ENCODE measurements at places on chromosomes 4 and X.

DNA sequence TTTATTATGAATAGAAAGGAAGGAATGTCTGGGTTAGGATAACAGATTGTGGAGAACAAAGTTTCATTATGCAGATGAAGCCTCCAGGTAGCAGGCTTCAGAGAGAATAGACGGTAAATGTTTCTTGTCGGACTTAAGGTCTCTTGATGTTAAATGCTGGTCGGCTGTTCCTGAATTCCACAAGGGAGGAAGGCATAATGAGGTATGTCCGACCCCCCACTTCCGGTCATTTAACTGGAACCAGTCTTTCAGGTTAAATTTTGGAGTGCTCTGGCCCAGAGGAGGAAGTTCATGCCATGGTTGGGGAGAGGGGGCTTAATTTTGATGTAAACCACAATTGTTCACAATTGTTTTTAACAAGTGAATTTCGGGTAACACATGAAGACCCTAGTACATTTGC, 158.1 kb upstream of the VCX3A start:
- DNase-seq, result no peak

GRCh38 chr4:26510334-26510964, 20.2 kb upstream of the CCKAR start:
- peak; percentile 24 for DNase-seq

- DNase-seq, result peak; percentile 66
These were observed 85.4 kb downstream of the FRMPD4 start for GRCh38 chrX:12223650-12224049.

DNA sequence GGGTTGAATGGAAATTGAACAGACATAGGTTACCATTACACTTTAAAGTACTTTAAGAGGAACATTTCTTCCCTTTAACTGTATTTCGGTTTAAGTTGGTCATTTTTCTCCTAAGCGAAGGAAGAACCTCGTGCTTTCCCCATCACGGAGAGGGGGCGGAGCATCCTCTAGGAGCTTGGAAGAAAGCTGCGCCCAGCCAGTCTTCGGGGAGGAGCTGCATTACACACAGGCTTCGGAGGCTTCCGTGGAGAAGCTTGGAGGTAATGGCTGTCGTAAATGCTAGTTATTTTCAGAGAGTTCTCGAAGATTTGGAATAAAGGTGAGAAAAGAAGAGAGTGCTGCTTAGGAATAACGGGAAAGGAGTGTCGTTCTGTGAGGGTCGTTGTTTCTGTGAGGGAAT, at the start of gene PWWP3B:
Gene PWWP3B (plus strand): TSS at position 199 of the 400 bp plus-strand sequence. CDS start 37,128 bp downstream, outside the sequence.
- DNase-seq, result no peak

GRCh38 chrX:1292575-1293290, 24.1 kb downstream of the CSF2RA start:
- no peak for DNase-seq

GRCh38 chr4:41132055-41132683, 82.2 kb downstream of the APBB2 start:
- DNase-seq, result no peak

DNA sequence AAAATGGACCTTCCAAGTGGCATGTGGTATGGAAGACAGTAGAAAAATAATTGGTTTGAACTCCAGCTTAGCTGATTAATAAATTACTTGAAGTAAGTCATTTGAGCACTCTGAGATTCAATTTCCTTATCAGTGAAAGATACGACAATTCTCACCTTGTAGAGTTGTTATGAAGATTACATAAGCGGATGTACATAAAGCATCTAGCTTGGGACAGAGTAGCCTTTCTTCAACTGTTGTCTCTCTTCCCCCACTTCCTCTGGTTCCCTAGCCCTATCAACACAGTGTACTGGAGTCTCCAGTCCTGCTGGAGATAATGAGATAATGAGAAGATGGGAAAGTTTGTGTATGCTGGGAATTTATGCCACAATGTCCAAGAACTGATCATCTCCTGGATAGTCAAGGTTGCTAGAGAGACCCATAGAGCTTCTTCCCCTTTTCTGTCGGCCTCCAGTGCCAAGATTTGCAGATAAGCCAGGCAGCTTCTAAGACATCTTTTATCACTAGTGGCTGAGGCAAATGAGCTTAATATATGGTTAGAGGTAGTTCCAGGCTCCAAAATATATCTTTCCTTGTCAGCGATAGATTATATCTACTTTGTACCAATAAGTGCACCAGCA, 33.9 kb downstream of the VSIG4 start:
- DNase-seq, result no peak

DNA sequence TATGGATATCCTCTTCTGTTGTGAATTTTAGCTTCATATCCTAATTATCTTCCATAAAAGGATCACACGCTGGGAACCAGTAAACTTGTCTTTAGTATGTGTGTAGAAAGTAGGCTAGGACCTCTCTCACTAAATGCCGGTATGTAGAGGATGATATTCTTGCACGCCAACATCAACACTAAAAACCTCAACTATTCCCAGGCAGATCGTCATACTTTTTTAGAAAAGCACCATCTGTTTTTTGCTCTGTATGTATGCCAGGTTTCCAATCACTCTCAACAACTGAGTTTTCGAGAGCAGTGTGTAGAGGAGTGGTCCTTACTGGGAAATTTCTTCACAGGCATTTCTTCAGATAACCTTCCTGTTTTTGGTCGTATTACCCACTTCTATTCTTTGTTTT, 283.6 kb downstream of the GALNTL6 start:
- DNase-seq, result peak; percentile 6

DNA sequence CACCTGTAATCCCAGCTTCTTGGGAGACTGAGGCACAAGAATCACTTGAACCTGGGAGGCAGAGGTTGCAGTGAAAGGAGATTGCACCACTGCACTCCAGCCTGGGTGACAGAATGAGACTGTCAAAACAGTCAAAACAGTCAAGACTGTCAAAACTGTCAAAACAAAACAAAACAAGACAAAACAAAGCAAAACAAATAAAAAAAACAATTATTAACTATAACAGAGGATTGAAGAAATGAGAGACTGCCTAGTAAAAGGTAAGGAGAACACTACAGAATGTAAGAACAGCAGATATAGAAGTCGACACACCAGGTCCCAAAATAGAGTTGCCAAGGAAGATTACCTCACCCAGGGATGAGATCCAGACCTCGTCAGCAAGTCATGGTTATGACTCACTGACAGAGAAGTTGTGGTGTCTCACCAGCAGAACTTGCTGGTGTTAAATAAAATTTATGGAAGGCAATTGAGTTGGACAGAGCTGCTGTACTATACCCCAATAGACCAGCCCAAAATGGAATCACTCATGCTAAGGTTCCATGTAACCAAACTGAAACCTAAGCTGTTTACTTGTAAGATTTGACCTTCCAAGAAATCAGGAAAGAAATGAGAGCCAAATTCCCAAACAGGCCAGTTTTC, 32.1 kb upstream of the GK start:
- DNase-seq, result peak; percentile 90

DNA sequence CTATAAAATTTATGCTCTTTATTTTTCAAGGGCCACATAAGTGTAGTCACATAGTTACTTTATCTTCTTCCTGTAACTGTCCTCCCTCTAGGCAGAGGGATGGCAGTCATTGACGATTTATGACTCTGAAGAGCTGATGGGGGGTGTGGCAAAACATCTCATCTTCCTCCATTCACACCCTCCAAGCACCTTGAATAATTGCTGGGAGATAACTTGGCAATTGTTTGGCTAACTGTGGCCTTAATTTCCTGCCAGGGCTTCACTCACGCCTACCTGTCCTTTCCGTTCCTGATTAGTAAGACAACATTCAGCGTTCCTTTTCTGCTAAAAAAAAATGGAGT, 329.2 kb downstream of the ARHGAP10 start:
- DNase-seq, result no peak

DNA sequence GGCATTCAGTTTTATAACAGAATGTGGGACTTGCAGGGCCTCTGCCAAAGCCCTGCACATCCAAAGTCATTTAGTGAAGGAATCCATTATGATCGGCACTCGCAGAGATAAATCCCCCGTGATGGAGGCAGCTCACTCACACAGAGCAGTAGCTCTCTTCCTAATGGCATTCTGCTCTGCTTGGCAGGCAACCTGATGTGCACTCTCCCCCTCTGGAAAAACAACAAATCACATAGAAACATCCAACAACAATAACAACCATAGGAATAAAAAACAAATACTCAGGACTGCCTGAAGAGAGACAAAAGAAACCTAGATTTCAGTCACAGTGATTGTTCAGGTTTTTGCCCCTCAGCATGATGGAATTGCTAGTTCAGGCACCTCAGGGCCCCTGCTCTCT, 59.7 kb downstream of the NAA11 start:
- DNase-seq, result no peak

- DNase-seq, result peak; percentile 91
These were observed 319.0 kb downstream of the STK32B start for GRCh38 chr4:5370286-5370685.

GRCh38 chr4:185700630-185701029, 111.4 kb downstream of the SORBS2 start:
- DNase-seq, result peak; percentile 7

DNA sequence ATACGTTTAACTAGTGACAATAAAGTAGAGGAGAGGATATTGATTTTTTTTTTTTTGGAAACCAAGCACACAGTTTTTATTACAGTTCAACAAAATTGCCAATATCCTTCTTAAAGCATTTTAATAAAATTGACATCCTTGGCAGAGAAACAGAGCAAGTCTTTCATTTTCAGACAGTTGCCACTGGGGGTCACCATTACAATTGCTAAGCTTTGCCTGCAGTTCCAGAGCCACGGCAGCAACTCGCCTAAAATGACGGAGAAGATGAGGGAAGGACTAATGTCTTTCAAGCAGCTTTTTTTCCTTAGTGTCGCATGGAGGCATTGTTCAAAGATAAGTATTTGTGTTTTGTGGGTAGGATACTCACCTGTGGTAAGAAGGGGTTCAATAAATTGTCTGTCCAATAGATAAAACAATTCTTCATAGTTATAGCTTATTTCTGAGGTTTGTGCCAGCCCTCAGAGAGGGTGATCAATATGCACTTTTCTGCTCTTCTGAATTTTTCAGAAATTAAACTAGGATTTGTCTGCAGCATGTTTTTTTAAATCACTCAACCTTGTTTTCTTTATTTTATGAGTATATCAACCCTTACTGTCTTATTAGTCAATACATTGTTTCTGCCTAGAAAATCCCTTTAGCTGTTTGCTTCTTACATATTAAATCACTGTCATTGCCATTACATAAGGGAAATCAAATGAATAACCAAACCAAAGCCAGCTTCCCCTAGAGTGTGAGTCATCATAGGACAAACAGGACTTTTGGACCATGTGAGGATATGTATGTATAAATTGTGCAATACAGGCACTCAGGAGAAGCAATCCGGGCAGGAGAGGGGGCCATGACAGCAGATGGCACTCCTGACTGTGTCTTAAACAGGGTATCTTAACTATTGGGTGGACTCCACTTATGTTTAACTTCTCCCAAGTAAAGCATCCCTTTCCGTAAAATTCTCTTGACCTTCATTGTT, 508.1 kb upstream of the ARX start:
- DNase-seq, result no peak

DNA sequence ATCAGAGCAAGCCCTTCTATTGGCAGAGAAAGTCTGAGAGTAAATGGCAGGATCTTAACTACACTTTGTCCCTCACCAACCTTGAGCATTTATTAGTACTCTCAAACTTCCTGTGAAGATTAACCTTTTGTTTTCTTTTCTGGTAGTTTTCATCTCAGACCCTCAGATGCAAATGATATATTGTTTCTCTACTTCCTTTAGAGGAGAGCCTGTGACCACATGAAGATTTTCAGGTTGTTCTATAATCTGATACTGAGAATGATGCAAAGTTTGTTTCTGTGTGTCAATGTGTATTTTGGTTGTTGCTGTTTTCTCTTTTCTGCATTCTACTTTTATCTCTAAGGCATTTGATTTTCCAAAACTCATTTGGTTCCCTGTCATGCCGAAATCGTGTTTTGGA, 165.8 kb upstream of the CYSLTR1 start:
- DNase-seq, result no peak

DNA sequence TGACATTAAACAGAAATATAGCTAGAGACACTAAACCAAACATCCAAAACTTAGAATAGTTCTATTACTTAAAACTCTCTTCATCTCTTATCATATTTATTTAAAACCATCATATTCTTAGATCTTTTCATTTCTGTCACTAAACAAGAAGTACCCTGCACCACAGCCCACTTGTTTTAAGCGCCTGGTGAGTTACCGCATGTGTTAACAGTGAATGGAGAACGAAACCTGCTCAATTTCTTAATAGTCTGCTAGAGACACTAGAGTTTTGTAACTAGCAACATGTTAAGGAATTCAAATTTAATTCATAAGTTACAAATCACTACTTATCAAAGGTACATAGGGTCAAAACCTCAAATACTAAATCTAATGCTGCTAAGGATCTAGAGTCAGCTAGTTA, 111.5 kb downstream of the FBXW7 start:
- DNase-seq, result no peak

DNA sequence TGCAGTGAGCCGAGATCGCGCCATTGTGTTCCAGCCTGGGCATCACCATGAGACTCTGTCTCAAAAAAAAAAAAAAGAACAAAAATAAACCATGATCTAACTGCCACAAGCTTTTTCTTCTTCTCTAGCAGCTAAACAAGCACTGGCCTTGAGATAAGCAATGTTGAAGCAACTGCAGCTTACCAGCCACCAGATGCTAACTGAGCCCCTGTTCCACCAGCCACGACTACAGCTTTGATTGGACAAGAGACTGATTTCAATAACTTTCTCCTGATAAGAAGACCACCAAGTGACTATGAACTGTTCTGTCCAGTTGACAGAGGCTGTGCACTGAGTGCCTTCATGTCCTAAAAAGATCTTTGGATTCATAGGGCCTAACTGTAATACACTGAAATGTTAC, 58.5 kb downstream of the DCTD start:
- DNase-seq, result no peak

DNA sequence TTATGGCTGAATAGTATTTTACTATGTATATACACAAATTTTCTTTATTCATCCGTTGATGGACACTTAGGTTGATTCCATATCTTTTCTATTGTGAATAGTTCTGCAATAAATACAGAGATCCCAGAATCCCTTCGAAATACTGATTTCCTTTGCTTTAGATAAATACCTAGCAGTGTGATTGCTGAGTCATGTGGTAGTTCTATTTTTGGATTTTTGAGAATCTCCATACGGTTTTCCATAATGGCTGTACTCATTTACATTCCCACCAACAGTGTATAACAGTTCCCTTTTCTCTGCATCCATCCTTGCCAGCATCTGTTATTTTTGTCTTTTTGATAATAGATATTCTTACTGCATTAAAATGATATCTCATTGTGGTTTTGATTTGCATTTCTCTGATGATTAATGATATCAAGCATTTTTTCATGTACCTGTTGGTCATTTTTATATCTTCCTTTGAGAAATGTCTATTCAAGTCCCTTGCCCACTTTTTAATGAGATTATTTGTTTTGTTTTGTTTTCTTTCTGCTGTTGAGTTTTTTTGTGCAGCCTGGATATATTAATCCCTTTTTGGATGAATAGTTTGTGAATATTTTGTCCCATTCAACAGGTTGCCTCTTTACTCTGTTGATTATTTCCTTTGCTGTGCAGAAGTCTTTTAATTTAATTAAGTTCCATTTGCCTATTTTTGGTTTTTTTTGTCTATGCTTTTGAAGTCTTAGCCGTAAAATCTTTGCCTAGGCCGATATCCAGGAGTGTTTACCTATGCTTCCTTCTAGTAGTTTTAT, 466.7 kb upstream of the TENM3 start:
- no peak for DNase-seq

- no peak for DNase-seq
These were observed 44.4 kb downstream of the UGT2A3 start for GRCh38 chr4:68907245-68907644.
